NCI-H2227 treated with DMSO at 0.1 percent for 48 hours (cell line): ENCODE measurements at places on chromosomes 3 and 15.
A peak's percentile ranks its signal among the peaks of the same experiment; 100 is the strongest.

DNA sequence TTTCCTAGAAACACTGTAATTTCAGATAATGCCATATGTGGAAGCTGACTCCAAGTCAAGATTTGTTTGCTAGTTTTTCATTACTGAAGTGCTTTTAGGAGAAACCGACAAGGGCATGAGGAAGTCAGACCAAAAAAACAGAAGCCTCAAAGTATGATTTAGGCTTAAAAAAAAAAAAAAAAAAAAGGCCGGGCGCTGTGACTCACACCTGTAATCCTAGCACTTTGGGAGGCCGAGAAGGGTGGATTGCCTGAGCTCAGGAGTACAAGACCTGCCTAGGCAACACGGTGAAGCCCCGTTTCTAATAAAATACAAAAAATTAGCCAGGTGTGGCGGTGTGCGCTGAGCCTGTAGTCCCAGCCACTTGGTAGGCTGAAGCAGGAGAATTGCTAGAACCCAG lies 11.6 kb downstream of the RPL15 start:
- no peak for DNase-seq

- DNase-seq, result no peak
Measured at GRCh38 chr3:98731720-98732285, 31.3 kb upstream of the ST3GAL6 start.

DNA sequence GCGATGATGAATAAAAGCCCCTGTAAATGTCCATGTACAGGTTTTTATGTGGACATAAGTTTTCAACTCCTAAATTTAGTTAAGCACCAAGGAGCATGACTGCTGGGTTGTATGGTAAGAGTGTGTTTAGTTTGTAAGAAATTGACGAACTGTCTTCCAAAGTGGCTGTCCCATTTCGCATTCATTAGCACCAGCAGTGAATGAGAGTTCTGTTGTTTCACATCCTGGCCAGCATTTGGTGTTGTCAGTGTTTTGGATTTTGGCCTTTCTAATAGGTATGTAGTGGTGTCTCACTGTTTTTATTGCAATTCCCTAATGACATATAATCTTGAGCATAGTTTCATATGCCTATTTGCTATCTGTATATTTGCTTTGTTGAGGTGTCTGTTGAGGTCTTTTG lies 3.7 kb downstream of the ZNF621 start:
- DNase-seq, result no peak

DNA sequence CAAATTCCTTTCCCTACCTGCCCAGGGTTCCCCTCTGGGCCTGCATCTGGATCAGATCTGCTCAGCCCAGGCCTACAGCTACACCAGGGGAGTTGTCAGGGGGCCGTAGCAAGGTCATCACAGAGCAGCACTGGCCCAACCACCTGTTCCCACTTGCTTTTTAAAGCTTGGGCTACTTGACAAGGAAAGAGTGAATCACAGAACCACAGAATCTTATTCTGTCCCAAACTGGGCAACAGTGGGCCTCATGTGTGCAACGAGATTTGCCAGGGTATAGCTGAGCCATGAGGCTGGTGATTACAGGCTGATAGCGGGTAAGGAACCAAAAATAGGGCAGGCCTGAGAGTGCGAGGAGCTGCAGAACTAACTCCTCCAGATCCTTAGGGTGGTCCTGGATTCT lies 66.7 kb downstream of the MYLK start:
- DNase-seq, result no peak

DNA sequence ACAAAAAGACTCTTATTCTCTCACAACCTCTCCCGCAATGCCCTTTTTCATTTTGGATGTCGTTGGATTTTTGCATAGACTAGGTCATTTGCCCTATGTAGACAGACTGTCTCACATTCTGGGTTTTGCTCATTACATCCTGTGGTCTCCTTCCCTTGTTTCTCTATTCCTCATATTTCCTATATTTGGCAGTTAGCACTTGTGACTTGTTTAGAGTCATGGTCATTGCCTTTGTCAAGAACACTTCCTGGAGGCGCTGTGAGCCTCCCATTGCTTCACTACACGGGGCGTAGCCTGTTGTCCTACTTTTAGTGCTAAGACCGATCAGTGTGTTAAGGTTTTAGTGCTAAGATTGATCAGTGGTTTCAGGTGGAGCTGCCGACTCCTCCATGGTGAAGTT lies 16.1 kb upstream of the TATDN2 start:
- DNase-seq, result no peak

GRCh38 chr3:125316949-125317348 lies 58.2 kb downstream of the ZNF148 start:
- DNase-seq, result no peak

GRCh38 chr3:115436767-115437301 lies 186.5 kb upstream of the GAP43 start:
- DNase-seq, result no peak

GRCh38 chr15:57677204-57677603 lies 29.3 kb upstream of the POLR2M start:
- no peak for DNase-seq

DNA sequence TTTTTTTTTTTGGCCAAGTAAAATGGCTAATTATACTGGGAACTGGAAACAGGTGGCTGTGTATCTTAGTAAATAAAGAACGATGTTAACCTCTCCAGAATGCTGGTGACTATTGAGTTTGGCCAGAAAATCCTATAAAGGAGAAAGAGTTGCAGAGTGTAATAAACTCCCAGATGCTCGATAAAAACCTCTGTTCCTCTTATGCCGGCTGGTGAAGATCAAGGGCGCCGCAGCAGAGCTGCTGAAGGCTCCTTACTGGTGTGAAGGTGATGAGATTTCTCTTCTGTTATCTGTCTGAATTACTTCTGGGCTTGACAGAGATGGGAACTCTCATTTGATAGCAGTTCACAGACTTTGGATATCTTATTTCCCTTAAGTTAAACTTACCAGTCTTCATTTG lies 104.6 kb downstream of the PTPRG start:
- DNase-seq, result no peak

- DNase-seq, result no peak
Measured at GRCh38 chr3:138323971-138324370, 5.7 kb downstream of the NME9 start.

GRCh38 chr15:53962646-53963561 lies 15.3 kb upstream of the UNC13C start:
- no peak for DNase-seq

- DNase-seq, result no peak
Measured at GRCh38 chr3:82281205-82281604, 519.8 kb upstream of the GBE1 start.

- no peak for DNase-seq
Measured at GRCh38 chr15:77326366-77326765, 93.5 kb downstream of the PEAK1 start.

DNA sequence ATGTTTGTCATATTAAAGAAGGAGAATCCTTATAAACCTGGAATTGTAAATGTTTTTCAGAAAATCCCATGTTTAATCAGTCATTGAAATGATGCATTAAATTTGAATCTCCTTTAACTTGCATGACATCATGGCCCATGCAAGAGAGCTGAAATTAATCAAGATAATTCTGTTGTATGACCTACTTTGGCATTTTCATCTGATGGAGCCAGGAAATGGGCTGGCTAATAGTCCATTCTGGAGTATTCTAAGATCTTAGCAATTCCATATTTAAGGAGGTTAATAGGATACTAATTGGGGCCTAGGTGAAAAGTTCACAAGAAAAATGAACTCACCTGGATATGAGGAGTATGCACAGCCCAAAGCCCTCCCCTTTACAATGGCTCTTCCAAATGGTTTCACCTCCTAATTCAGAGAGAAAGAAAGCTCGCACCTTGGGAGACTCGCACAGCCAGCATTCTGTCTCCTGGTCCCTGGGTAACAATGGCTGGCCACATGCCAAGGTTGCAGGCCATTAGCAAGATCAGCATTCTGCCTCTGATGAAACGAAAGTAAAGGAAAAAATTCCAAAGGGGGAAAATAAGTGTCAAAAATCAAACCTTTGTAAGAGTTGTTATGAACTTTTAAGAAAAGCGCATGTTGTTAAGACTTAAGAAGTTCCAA lies 786.4 kb downstream of the MCTP2 start:
- no peak for DNase-seq

GRCh38 chr3:119304201-119304713 lies 10.1 kb downstream of the ARHGAP31 start:
- no peak for DNase-seq

DNA sequence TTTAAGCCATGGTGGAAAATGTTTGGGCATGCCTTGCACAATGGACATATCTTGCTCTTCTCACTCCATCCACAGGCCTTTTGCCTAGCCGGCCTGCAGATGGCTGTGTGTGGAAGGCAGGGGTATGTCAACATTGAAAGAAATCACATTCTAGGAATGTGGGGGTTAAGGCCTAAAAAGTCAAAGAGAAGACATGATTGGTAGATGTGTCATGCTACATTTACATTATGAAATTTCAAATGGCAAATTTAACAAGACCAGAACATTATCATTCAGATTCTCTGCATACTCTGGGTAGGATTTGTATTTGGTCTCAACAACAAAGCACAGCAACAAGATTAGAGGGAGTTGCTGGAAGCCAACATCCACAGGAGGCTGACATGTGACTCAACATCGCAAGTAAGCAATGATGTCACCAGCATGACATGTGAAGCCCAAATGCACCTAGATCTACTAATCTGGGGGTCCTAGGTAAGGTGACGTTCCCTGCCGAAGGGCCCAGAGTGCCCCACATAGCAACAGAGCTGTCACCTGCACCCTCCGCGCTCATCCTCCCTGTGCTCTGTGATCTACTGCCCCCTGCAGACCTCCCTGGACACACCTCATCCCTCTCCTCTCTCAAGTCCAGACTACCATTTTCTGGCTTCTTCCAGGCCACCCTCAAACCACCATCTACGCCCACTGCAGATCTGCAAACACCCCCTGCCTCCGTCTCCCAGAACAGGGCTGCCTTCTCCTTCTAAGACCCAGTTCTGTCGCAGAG lies 39.4 kb downstream of the CLDN18 start:
- no peak for DNase-seq

- DNase-seq, result peak; percentile 80
Measured at GRCh38 chr3:131762981-131763564, 260.3 kb upstream of the MRPL3 start.

DNA sequence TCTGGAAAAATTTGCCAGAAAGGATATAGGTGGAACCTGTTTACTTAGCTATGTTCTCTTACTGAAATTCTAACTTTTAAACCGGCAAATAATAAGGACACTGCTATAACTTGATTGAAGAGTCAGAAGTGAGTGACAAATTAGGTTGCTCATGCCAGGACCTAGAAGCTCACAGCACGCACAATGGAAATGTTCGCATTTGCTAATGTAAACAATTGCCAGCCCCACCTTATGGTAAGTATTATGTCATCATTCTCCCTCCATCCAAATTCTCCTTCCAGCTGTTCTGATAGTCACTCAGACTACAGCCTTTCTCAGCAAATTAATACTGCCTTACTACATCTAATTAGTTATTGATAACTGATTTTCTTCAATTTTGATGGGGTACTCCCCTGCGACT lies 4.8 kb upstream of the STXBP5L start:
- no peak for DNase-seq

DNA sequence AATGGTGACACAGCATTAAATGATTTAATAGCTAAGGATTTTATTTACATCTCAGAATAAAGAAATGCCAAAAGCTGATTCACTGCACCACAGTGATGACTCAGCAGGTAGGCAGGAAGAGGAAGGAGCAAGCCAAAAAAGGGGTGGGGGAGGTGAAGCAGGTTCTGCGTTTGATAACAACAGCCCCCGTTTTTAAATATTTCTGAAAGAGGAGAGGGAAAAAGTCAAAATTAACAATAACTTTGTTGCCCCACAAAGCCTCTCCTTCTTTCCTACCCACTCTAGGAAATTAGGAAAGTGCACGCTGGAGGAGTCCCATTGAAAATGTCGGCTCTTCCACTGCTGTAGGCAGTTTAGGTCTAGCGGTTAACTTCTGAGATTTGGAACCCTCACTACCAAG lies 9.9 kb upstream of the CCDC54 start:
- DNase-seq, result no peak

- DNase-seq, result peak; percentile 81
Measured at GRCh38 chr15:36863570-36863969, 236.8 kb downstream of the MEIS2 start.

DNA sequence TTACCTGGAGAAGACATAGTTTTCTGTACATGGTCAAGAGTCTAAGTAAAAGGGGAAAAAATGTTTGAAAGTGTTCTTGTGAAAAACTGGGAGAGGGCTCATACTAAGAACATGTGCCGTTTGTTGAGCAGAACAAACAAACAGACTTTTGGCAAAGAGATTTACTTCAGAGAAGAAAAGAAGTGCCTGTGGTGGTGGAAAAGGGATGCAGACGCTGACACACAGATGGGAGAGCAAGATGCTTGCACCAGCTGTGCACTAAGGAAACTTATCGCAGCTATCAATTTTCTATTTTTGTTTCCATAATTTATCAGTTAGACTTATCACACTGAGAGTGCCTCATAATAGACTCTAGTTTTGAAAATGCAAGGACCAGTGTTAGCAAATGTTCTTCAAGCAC lies 259.6 kb upstream of the PDZRN3 start:
- no peak for DNase-seq

DNA sequence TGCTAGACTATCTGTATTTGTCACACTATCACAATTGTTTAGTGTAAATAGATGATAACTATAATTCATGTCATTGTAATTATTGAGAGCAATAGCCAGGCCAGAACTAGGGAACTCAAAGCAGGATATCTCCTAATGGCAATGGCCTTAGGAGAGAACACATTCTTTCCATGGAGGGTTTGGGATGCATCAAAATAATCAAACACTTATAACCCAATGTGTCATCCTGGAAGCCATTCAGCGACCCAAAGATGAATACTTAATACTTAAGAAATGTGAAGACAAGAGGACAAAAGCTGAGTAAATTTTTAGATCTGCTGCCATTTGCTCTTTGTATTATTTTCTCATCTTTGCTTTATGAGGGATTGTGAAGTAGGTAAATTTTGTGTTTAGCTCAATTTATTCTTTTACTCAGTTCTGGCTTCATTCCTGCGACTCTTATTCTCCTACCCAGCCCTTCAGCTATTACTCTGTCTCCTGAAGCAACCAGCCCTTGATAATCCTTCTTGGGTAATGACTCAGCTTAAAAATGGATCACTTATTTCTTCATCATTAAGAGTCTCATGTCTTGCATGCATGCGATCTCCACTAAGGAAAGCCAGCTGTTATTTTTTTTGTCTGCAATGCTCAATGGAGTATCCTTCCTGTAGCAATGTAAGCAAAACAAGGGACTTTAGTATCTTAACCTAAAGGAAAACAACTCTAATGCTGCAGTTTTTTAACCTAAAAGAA lies 2.0 kb downstream of the OR4F15 start:
- DNase-seq, result no peak

- no peak for DNase-seq
Measured at GRCh38 chr3:169052465-169053302, 610.8 kb downstream of the MECOM start.

GRCh38 chr3:14536055-14536815 lies 3.9 kb downstream of the GRIP2 start:
- no peak for DNase-seq

- no peak for DNase-seq
Measured at GRCh38 chr15:95470529-95470928, 860.0 kb upstream of the NR2F2 start.

GRCh38 chr3:23136054-23136453 lies 67.1 kb upstream of the UBE2E2 start:
- no peak for DNase-seq

DNA sequence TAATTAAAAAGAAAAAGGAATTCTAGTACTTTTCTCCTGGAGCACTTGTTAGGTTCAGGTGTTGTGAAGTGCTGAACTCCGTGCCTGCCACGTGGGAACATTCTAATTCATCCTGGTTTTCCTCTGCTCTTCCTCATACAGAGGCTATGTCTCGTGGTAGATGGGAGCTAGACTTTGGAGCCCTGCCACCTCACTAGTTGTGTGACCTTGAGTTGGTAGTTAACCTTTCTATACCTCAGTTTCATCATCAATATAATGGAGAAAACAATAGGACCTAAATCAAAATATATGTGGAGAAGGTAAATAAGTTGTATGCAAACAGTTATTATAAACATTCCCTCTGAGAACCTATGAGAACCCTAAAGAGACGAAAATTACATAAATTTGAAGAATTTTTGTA lies 10.6 kb downstream of the ALAS1 start:
- no peak for DNase-seq
